Skeletal muscle tissue (tissue), 5 donors: ENCODE measurements at places on chromosomes 1 and 21. TPM values are rescaled to one million over a fixed set of nuclear protein-coding genes. Genes with fewer than 3 reads are reported as not detected.

PAQR7 gene
- 7.3 TPM for total RNA-seq

GJB3 gene
- total RNA-seq: not detected

SLC1A7 gene
- not detected for total RNA-seq

GNG4 gene
- 1.0 TPM for total RNA-seq

TMEM52 gene
- total RNA-seq: 21.9 TPM

HAO2 gene
- total RNA-seq: not detected

ESPN gene
- total RNA-seq: 0.52 TPM

FAM78B gene
- total RNA-seq: 1.0 TPM

SEMA4A gene
- 4.2 TPM for total RNA-seq

LINGO4 gene
- under 0.01 TPM for total RNA-seq

FMOD gene
- 58.5 TPM for total RNA-seq

AMY1C gene
- total RNA-seq: not detected

HPCAL4 gene
- total RNA-seq: 0.52 TPM
